ENCODE measurements at places on chromosomes 6 and 20. TPM values are rescaled to one million over a fixed set of nuclear protein-coding genes. Genes with fewer than 3 reads are reported as not detected.

The HLA-DRB5 gene
- total RNA-seq, result 4.1 TPM

The LINC00237 gene
- not detected for total RNA-seq

The TSBP1 gene
- total RNA-seq, result not detected

The CST7 gene
- total RNA-seq, result 14.0 TPM

The HS3ST5 gene
- total RNA-seq, result not detected

The RALGAPB gene
- 27.1 TPM for total RNA-seq

The FABP7 gene
- not detected for total RNA-seq

The CTCFL gene
- not detected for total RNA-seq

The VSX1 gene
- total RNA-seq, result not detected

The TRERF1 gene
- 12.2 TPM for total RNA-seq

The RBM24 gene
- total RNA-seq, result not detected

The ANKRD66 gene
- total RNA-seq, result not detected

The BPIFB1 gene
- total RNA-seq, result not detected

The HRH3 gene
- not detected for total RNA-seq

The CD24 gene
- 0.21 TPM for total RNA-seq

The TCF15 gene
- total RNA-seq, result not detected

The RSPH9 gene
- total RNA-seq, result not detected

The SLC17A2 gene
- total RNA-seq, result not detected
